ENCODE measurements at places on chromosomes 3 and 15.

DNA sequence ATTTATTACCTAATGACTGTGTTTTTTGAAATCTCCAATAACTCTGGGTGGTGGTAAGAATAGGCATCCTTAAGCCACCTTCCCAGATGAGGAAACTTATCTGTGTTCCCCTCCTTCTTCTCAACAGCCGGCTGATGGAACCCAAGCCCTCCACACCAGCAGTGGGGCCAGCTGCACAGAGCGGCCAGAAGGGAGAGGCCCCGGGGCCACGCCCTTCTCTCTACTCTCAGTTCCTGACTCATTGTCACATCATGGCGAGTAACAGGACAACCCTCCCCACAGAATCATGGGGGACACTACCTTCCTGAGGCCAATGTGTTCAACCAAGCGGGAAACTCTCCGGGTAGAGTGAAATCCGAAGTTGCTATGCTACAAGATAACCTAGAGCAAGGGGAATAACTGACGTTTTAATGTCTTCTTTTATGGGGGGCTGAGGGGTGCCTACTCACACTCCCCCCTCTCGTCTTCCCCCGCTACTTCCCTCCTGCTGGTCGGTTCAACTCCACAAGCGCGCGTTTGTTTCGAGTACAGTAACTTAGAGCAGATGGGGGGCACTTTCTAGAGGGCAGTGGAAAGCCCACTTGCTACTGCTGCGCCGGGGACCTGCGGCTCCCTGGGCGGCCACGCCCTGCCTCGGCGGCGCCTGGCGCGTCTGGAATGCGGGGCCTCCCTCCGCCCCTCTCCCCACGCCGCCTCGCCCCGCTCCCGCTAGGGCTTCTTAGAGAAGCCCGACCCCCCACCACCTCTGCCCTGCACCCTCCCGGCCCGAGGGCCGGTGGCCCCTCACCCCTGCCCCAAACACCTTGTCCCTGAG, 621 bp downstream of the ANXA2 start:
- peak; percentile 78 for DNase-seq

- no peak for DNase-seq
These were observed 17.0 kb downstream of the RPLP1 start for GRCh38 chr15:69469467-69470201.

GRCh38 chr15:29675791-29676301, 146.4 kb downstream of the TJP1 start:
- peak; percentile 44 for DNase-seq

GRCh38 chr3:41961751-41962679, at the start of gene ULK4:
Gene ULK4, minus strand, starts transcription at chr3:41962103. Its CDS starts 7,344 bp downstream, at chr3:41954759.
- peak; percentile 98 for DNase-seq

Data from left forelimb (tissue), 1 donor.